ENCODE measurements at places on chromosomes 2 and 18. TPM values are rescaled to one million over a fixed set of nuclear protein-coding genes. Genes with fewer than 3 reads are reported as not detected.
A peak's percentile ranks its signal among the peaks of the same experiment; 100 is the strongest.

The BBS5 gene
- 13.8 TPM for total RNA-seq

GRCh38 chr2:66571918-66572317, 137.0 kb downstream of the MEIS1 start:
- no peak for DNase-seq

DNA sequence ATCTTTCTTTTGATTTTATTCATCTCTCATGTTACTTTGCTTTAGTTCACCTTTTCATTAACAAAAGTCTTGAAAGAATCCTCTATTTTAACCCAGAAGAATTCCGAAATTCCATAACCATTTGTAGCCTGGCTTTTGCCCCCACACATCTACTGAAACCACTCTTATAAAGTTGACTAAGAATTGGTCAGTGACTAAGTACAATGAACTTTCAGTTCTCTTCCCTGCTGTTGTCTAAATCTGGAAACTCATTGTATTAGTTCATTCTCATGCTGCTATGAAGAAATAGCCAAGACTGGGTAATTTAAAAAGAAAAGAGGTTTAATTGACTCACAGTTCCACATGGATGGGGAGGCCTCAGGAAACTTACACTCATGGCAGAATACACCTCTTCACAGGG, 49.9 kb upstream of the PNPT1 start:
- no peak for DNase-seq

The MAB21L4 gene
- total RNA-seq: 0.42 TPM

DNA sequence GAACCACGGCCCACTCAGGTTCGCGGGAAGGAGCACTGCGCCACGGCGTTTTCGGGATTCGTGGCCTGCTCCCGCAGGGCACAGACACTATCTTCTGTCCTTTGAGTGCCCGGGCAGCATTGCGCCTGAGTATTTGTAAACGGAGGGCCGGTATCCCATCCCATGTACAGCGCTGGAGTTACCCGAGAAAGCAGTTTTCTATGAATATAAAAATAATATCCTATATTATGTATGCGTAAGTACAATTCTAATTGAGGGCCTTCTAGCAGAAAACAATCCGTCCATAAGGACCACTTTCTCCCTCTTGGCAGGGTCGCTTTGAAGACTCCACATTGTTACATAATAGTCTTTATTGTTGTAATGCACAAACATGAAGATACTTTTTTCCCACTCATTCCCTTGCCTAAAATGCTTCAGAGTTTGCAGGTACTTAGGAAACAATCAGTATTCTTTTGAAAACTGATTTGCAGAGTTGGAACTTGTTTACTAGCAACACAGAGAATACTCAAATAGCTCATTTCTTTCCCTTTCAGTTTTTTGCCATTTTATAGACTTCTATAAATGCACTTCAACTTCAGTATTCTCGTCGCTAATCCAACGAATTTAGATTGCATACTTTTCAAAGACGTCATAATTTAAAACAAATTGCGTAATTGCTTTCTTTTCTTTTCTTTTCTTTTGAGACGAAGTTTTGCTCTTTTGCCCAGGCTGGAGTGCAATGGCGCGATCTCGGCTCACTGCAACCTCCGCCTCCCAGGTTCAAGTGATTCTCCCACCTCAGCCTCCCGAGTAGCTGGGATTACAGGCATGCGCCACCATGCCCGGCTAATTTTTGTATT, 1.0 kb upstream of the REV1 start:
- DNase-seq: no peak

DNA sequence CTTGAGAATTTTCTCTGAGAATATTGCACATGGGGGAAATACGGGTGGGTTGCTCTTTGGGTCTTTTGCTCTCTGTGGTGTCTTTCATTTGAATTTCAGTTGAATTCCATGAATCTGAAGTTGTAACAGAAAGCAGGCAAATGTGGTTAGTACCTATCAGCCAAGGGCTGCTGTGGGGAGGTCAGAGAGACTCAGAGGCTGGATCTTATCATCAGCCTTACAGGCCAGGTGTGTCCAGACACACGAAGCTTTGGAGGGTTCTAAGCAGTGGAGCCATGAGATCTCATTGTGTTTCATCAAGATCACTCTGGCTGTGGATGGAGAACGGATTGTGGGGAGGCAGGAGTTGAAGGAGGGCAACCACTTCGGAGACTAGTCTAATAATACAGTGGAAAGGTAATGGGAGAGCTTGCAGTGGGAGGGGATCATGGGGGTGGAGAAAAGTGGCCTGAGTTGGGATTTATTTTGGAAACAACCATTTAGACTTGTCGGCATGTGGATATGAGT, 68.1 kb downstream of the GNAL start:
- DNase-seq: no peak

The CRYGD gene
- total RNA-seq: 0.95 TPM

DNA sequence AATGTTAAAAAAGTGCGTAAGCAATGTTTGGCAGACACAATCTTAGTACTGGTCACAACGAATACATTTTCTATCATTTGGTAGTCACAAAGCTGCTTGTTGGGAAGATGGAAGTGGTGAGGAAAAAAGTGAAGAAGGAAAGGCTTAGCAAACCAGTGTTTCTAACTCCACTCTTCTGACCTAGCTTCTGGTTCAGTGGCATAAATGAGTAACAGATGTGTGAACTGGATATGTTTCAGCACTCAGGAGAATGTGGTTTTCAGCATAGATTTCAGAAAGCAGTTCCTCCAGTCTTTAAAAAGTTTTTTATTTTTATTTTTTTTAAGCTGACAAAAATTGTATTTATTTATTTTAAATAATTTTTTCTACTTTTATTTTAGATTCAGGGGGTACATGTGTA, 357.1 kb downstream of the CPS1 start:
- DNase-seq: no peak

DNA sequence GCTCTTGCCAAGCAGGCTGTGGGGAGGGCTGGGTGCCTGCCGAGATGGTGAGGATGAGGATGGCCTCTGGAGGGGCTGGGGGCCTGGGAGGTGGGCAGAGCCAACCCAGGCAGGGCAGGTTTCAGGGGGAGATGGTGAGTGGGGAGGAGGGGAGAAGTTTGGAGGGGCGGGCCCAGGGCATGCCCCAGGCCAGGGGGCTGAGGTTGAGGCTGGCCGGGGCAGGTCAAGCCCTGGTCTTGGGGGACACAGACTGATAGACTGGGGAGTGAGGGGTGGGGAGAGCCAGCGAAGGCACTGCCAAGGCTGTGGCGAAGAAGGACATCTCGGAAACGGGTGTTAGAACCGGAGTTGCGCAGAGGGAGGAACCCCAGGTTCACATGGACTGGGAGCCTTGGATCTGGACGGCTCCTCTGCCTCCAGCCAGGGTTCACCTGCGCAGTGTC, 12.6 kb downstream of the CAPN10 start:
- DNase-seq: no peak

DNA sequence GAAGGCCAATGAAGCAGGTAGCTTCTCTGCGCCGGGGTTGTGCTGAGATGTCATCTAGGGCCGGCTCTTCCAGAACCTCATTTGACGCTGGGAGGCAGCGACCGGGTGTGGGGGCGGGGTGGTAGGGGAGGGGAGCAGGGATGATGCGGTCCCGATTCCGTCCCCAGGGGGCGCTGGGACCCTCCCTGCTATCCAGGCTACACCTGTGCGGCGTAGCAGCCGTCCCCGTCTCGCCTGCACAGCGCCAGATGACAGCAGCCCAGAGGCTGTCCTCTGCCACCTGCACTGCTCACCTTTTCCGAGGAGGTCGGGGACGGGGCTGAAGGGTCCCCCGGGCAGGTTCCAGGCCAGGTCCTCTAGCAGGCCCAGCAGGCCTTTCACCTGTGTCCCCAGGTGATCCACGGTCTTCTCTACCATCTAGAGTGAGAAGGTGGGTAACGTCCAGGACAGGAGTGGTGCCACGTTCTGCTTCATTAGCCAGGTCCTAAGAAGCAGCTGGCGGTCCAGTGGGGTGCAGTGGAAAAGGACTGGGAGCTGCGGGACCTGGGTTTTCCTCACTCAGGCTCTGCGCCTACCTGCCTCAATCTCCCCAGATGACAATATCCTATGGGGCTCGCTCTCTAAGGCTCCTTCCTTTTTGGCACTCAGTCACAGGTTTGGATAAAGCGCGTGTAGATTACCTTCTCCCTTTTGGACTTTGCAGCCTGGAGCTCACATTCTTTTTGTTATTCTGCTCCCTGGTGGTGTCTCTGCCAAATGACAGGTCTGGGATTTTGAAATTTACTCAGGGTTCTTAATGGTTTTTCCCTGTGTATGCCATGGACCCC, 56.0 kb upstream of the RAB6C start:
- DNase-seq: peak; percentile 60

- no peak for DNase-seq
These were observed 366.9 kb downstream of the EPHA4 start for GRCh38 chr2:221205103-221205673.

DNA sequence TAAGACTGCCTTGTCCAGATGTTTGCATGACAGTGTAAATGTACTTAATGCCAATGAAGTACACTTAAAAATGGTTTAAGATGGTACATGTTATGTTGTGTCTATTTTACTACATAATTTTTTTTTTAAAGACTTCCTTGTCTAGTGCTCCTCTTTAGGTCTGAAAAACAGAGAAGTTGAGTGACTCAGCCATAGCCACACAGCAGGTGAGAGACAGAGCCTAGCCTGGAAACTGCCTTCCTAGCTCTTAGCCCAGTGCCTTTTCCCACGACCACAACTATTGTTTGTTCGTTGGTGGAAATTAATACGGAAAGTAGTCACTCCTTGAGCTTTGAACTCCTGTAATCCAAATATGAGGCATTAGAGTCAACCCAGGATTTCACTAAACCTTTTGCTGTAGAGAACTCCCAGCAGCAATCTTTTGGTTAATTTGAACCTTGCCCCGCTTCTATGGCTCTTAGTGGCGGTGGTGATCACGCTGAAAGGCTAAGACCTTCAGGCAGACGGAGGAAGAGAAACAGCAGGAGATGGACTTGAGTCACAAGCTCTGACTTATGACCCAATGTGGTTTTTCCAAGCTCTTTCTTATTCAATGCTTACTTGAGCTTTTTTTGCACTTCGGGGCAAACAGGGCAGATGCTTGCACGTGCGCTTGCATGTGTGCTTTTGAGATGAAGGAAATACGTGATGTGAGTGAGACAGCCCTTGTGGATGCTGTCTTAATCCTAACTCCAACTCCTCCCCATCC, 21.2 kb downstream of the TRIB2 start:
- no peak for DNase-seq

DNA sequence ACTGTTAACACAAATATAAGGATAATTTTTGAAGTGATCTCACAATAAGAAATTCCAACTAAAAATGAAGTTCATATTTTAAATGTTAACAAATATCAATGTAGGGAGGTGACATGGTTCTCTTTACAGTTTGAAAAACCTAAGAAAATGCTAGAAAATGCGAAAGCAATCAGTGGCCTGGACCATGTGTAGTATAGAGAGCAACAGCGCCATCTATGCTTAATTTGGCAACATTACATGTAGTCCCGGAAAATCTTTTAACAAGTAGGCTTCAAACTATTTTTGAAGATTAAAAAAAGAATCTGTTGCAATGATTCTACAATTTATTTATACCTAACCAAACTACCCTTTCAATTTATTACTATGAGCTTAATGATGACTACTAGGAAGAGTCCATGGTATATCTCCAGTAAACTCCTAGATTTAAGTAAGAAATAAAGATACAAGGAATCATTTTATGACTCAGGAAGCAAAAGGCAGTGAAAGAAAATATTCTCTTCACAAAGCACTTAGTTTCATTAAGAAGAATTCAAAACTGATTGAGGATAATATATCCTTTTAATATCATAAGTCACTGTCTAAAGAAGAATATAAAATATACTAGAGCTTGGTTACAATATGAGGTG, 33.3 kb downstream of the NDUFA10 start:
- no peak for DNase-seq

The TSPYL6 gene
- 0.16 TPM for total RNA-seq

The SP140 gene
- total RNA-seq: 1.8 TPM

The PNKD gene
- 24.6 TPM for total RNA-seq

GRCh38 chr2:195824478-195824877, 167.5 kb downstream of the SLC39A10 start:
- DNase-seq: no peak

The AQP12B gene
- not detected for total RNA-seq
